T-cell (primary cell): ENCODE measurements at places on chromosomes 4 and X. TPM values are rescaled to one million over a fixed set of nuclear protein-coding genes. Genes with fewer than 3 reads are reported as not detected.
A peak's percentile ranks its signal among the peaks of the same experiment; 100 is the strongest.

DNA sequence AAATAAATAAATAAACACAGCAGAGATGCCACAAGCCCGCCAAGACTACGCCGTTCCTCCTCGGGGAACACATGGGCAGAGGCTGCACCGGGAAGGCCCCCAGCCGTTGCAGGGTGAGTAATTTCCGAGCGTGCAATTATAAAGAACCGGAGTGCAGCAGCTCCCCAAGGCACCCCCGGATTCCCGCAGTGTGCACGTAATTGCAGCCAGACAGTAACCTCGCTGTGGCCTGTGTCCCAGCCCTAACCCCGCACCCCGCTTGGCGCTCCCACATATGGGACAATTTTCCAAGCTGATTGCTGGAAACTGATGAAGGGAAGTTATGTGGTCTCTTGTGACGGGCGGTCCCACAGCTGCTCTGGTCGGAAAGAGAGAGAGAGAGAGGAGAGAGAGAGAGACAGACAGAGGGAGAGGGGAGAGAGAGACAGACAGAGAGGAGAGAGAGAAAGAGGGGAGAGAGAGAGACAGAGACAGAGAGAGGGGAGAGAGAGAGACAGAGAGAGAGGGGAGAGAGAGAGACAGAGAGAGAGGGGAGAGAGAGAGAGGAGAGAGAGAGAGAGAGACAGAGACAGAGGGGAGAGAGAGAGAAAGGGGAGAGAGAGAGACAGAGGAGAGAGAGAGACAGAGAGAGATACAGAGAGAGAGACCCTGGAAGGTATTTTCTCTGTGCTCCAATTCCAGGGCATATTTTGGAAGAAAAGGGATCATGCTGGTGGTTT is 275.4 kb downstream of the SHOX start:
- no peak overlapping the region for H3K4me3 ChIP-seq
- no peaks in the 10 kb centered on the region for H3K36me3 ChIP-seq
- H3K27me3 ChIP-seq: no peaks in the 10 kb centered on the region
- H3K27ac ChIP-seq: no peak overlapping the region

DNA sequence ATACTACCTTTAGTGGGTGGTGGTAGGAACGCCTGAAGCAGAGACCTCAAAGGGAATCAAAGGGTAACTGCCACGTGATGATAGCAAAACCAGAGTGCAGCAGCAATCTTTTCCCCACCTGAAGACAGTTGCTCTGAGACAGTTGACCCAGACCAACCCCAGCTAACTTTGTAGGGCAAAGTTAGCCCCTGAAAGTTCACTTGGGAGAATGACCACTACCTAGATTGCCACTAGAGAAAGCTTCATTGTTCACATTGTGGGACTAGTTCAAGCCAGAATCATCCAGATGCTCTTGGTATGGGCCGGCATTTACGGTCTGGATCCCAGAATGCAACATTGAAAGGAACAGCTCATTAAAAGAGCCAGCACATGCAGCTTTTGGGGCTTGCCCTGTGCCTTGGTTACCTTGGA is 4.1 kb downstream of the SEPTIN6 start:
- no peaks in the 10 kb centered on the region for H3K27me3 ChIP-seq
- peak; percentile 43 for DNase-seq
- peak overlapping the region; percentile 25 for H3K4me3 ChIP-seq
- no peaks in the 10 kb centered on the region for H3K36me3 ChIP-seq
- peaks cover 47% of the 10 kb centered on the region for H3K4me1 ChIP-seq

GRCh38 chr4:174578366-174578765 is 56.1 kb upstream of the HPGD start:
- H3K4me1 ChIP-seq: no peaks in the 10 kb centered on the region
- no peak for DNase-seq
- no peak overlapping the region for H3K27ac ChIP-seq
- H3K36me3 ChIP-seq: no peaks in the 10 kb centered on the region

DNA sequence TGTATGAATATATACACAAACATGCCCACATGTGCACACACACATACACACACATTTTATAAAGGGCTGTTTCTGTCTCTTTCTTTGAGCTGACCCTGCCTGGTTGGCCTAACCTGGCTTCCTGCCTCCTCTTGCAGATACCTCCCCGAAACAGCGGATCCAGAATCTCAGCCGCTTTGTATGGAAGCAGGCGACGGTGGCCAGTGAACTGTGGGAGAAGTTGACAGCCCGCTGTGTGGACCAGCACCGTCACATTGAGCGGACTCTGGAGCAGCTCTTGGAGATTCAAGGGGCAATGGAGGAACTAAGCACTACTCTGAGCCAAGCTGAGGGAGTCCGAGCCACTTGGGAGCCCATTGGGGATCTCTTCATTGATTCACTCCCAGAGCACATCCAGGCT is 21.9 kb downstream of the DRP2 start:
- no peaks in the 10 kb centered on the region for H3K4me1 ChIP-seq
- no peak for DNase-seq
- H3K36me3 ChIP-seq: no peaks in the 10 kb centered on the region
- no peak overlapping the region for H3K4me3 ChIP-seq
- no peak overlapping the region for H3K27ac ChIP-seq

GRCh38 chr4:119730671-119730950 is 102.0 kb upstream of the PDE5A start:
- no peaks in the 10 kb centered on the region for H3K36me3 ChIP-seq
- H3K4me1 ChIP-seq: no peaks in the 10 kb centered on the region
- DNase-seq: no peak
- no peak overlapping the region for H3K27ac ChIP-seq
- H3K4me3 ChIP-seq: no peak overlapping the region

DNA sequence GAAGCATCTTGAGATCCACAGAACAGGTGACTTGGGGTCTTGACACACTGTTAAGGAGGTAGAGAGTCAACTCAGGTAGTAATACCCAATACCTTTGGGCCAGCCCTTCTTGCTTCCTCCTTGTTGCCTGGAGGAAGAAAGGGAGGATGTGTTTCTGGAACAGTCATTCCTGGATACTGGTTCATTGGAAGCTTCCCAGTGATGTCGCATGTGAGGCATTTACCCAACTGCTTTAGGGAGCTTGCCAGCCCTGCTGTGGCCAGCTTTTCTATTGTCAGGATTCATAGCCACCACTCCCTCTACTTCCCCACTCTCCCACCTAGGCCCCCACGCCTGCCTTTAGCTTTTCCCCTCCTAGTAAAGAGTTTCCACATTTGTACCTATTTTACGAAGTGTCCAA is 310.3 kb upstream of the PRPS2 start:
- no peak for DNase-seq
- H3K27ac ChIP-seq: no peak overlapping the region
- no peaks in the 10 kb centered on the region for H3K36me3 ChIP-seq
- H3K27me3 ChIP-seq: no peaks in the 10 kb centered on the region
- H3K4me1 ChIP-seq: no peaks in the 10 kb centered on the region

DNA sequence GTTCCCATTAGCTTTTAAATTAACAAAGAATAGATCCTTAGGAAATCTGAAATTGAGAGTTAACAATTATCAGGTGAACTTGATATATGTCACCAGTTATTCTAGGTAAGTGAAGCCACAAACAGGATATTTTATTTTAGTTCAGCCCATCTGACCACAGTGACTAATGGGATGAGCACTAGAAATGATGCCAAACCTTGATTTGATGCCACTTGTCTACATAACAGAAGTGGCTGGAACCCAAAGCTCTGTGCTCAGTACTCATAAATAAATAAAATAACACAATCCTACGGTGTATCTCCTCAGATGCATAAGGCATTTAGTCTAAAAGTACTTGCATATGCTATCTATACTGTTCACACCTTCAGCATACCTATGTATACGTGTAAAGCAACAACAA is 12.2 kb downstream of the SLITRK4 start:
- H3K36me3 ChIP-seq: no peaks in the 10 kb centered on the region
- no peak overlapping the region for H3K4me3 ChIP-seq
- H3K27ac ChIP-seq: no peak overlapping the region
- H3K27me3 ChIP-seq: no peaks in the 10 kb centered on the region
- no peaks in the 10 kb centered on the region for H3K4me1 ChIP-seq

DNA sequence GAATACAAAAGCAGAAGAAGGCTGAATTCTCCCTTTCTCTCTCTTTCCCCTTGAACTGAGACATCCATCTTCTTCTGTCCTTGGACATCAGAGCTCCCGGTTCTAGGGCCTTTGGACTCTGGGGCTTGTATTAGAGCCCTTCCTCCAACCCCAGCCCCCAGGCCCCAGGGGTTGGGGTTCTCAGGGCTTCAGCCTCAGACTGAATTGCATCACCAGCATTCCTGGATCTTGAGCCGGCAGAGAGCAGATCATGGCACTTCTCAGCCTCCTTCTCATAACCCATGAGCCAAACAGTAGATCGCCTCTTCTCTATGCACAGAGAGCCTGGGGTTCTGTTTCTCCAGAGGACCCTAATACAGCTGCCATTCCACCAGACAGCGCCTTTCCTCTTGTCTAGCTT is 25.3 kb upstream of the CLDN24 start:
- peaks cover 55% of the 10 kb centered on the region for H3K27me3 ChIP-seq
- no peak overlapping the region for H3K27ac ChIP-seq
- no peaks in the 10 kb centered on the region for H3K36me3 ChIP-seq
- no peak for DNase-seq
- H3K4me1 ChIP-seq: no peaks in the 10 kb centered on the region
- H3K4me3 ChIP-seq: no peak overlapping the region

DNA sequence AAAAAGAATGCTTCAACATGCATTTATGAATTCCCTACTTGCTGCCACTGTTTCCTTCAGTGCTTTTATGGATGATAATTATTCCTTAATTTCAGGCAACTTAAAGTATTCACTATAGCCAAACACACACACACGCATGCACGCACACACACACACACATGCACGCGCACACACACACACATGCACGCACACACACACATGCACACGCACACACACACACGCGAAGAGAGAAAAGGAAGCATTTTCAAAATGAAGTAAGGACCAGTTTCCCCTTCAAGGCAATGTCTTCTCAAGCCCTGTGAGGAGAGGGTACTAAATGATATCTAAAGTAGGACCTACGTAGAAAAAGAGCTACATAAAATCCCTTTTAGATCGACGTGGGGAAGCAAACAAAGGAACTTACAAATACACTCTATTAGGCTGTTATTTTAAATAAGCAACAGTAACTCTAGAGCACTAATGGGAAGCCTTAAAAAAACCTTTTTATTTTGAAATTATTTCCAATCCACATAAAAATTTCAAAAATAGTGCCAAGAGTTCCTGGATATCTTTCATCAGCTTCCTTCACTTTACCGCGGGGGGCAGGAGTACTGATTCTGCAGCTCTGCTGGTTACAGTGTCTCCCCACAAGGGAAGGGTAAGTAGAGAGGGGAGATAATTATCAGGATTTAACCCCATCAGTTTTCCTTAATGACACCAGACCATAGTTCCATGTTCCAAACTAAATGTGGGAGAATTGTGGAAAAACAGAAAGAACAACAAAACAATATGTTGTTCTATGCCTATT is 13.7 kb downstream of the IRF2 start:
- DNase-seq: no peak
- H3K27ac ChIP-seq: no peak overlapping the region
- H3K36me3 ChIP-seq: peaks cover 6% of the 10 kb centered on the region
- H3K4me1 ChIP-seq: peaks cover 13% of the 10 kb centered on the region
- no peaks in the 10 kb centered on the region for H3K27me3 ChIP-seq

- H3K36me3 ChIP-seq: no peaks in the 10 kb centered on the region
- H3K27me3 ChIP-seq: no peaks in the 10 kb centered on the region
- no peak for DNase-seq
- H3K4me1 ChIP-seq: no peaks in the 10 kb centered on the region
Observed at GRCh38 chrX:48025561-48025960, 18.8 kb downstream of the SPACA5 start.

DNA sequence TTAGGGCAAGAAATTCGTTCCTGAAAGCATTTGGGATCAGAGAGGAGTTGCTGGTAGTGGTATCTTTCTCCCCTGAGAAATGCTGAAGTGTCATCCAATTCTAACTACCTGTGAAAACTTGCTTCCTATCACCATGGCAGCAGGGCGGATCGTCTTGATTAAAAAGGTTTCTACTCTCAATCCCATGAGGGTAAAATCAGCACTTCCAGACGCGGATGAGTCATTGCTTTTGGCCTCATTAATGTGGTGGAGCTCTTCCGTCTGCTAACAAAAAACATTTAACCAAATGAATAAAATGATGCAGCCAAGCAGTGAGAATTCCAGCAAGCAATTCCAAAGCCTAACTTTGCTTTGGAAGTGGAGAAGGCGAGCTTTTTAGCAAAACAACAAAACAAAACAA is 325.6 kb downstream of the CAMK2D start:
- peaks cover under 1% of the 10 kb centered on the region for H3K27me3 ChIP-seq
- H3K27ac ChIP-seq: no peak overlapping the region
- DNase-seq: no peak
- no peaks in the 10 kb centered on the region for H3K4me1 ChIP-seq

- no peak overlapping the region for H3K27ac ChIP-seq
- H3K4me1 ChIP-seq: peaks cover 41% of the 10 kb centered on the region
- no peaks in the 10 kb centered on the region for H3K27me3 ChIP-seq
- no peaks in the 10 kb centered on the region for H3K36me3 ChIP-seq
- no peak overlapping the region for H3K4me3 ChIP-seq
- no peak for DNase-seq
Observed at GRCh38 chr4:184450743-184451535, 23.4 kb downstream of the IRF2 start.

DNA sequence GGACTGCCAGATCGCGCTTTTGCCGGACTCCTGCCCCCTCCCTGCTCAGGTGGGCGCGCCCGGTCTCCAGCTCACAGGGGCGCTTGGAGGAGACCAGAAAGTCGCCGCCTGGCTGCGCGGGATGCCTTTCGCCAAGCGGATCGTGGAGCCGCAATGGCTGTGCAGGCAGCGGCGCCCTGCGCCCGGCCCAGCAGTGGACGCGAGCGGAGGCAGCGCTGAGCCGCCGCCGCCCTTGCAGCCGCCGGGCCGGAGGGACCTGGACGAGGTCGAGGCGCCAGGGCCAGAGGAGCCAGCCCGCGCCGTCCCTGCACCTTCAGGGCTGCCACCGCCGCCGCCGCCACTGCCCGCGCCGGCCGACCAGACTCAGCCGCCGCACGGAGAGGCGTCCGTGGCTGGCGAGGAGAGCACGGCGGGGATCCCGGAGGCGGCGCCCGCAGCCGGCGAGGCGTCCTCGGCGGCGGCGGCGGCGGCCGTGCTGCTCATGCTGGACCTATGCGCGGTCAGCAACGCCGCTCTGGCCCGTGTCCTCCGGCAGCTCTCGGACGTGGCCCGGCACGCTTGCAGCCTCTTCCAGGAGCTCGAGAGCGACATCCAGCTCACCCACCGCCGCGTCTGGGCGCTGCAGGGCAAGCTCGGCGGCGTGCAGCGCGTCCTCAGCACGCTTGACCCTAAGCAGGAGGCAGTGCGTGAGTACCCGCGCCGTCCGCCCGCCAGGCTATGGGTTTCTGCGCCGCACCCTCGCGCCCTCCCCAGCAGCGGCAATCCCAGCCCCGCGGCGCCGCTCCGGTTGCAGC is 834 bp downstream of the NHS start:
- H3K36me3 ChIP-seq: no peaks in the 10 kb centered on the region
- no peak for DNase-seq
- H3K4me1 ChIP-seq: no peaks in the 10 kb centered on the region
- no peak overlapping the region for H3K27ac ChIP-seq

- no peak for DNase-seq
- no peaks in the 10 kb centered on the region for H3K27me3 ChIP-seq
- no peaks in the 10 kb centered on the region for H3K36me3 ChIP-seq
- H3K27ac ChIP-seq: no peak overlapping the region
- H3K4me3 ChIP-seq: no peak overlapping the region
Observed at GRCh38 chr4:174255786-174256185, 27.7 kb downstream of the FBXO8 start.

Gene TRIML2
- total RNA-seq: not detected

Gene ARR3
- not detected for total RNA-seq

Gene RCHY1
- total RNA-seq: 30.3 TPM

Gene RBM47
- 0.92 TPM for total RNA-seq

Gene PASD1
- not detected for total RNA-seq

Gene PPP1R2C
- not detected for total RNA-seq

Gene PRICKLE3
- total RNA-seq: 14.8 TPM

Gene KDR
- not detected for total RNA-seq
